ENCODE measurements at places on chromosomes 5 and 9. TPM values are rescaled to one million over a fixed set of nuclear protein-coding genes. Genes with fewer than 3 reads are reported as not detected.

Gene GFPT2
- total RNA-seq: 34.6 TPM

Gene OR1B1
- not detected for total RNA-seq

Gene LHX6
- total RNA-seq: 0.39 TPM

Gene DOCK2
- 3.5 TPM for total RNA-seq

Gene PCDHA13
- 0.04 TPM for total RNA-seq

Gene PIP5K1B
- total RNA-seq: not detected

Gene NEUROG1
- not detected for total RNA-seq

Gene SHC3
- total RNA-seq: 0.38 TPM

Gene MYMK
- not detected for total RNA-seq

Gene ANKRD18B
- 5.0 TPM for total RNA-seq

Gene GOLM1
- total RNA-seq: 108 TPM
